ENCODE measurements at places on chromosomes 7 and 10.

DNA sequence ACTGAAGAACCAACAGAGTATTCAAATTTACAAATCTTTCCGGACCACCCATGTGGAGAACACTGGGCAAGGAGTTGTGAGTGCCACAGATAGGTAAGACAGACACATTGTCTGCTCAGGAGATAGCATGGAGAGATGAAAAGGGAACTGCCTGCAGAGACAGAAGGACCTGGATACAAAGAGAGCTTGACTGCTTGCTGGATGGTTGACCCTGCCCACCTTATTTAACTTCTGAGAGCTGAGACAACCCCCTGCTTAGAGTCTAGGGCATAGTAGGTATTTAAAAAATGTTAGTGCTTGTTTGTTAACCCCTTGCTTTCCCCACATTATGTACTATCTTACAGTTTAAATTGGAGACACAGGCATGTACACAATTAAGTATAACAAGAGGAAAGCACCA lies 314.1 kb downstream of the THSD7A start:
- no peak for DNase-seq

GRCh38 chr7:50455658-50456057 lies 5.5 kb upstream of the FIGNL1 start:
- DNase-seq: no peak

GRCh38 chr7:98199131-98199530 lies 12.1 kb upstream of the BHLHA15 start:
- no peak for DNase-seq

DNA sequence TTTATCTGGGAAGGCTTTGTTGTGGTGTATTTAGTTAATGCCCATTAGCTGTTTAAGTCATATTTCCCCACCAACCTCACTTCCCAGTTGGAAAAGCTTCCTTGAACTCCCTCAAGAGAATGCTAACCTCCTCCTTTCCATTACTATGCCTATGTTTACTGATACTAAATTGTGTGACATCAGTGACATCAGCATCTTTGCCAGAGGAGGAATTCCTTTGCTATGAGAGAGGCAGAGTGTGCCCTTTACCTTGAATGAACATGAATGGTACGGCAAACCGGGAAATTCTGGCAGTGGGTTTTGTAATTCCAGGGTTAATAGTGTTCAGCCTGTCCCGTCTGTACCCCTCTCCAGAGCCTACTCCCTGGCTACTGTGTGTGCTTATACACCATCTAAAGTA lies 22.1 kb upstream of the GLCCI1 start:
- no peak for DNase-seq

All from NCI-H1417 treated with DMSO at 0.1 percent for 48 hours (cell line).